ENCODE measurements at places on chromosomes 7 and 10.
A peak's percentile ranks its signal among the peaks of the same experiment; 100 is the strongest.

DNA sequence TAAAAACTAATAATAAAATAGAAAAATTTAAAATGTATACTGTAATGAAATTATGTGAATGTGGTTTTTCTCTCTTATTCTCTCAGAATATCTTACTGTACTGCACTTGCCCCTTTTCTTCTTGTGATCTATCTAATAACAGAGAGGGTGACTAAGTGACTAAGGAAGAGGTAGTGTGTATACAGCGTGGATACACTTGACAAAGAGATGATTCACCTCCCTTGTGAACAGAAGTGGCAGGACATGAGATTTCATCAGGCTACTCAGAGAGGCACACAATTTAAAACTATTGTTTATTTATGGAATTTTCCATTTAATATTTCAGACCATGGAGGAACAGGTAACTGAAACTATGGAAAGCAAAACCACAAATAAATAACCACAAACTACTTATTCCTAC lies 806.6 kb upstream of the GHITM start:
- no peak for DNase-seq

- DNase-seq = no peak
Measured at GRCh38 chr10:71575934-71576801, 143.4 kb downstream of the C10orf105 start.

- DNase-seq = peak; percentile 47
Measured at GRCh38 chr10:31490858-31491504, 172.0 kb downstream of the ZEB1 start.

GRCh38 chr10:22834471-22834870 lies 93.4 kb upstream of the ARMC3 start:
- DNase-seq = no peak

GRCh38 chr7:33921216-33921938 lies 16.0 kb downstream of the BMPER start:
- no peak for DNase-seq

DNA sequence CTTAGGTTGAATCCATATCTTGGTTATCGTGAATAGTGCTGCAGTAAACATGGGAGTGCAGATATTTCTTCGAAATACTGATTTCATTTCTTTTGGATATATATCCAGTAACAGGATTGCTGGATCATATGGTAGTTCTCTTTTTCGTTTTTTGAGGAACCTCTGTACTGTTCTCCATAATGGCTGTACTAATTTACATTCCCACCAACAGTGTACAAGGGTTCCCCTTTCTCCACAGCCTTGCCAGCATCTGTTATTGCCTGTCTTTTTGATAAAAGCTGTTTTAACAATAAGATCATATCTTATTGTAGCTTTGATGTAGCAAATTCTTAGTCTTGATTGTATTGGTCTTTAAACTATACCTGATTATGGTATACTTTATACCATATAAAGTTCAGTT lies 45.3 kb downstream of the ZNRF2 start:
- DNase-seq = no peak

DNA sequence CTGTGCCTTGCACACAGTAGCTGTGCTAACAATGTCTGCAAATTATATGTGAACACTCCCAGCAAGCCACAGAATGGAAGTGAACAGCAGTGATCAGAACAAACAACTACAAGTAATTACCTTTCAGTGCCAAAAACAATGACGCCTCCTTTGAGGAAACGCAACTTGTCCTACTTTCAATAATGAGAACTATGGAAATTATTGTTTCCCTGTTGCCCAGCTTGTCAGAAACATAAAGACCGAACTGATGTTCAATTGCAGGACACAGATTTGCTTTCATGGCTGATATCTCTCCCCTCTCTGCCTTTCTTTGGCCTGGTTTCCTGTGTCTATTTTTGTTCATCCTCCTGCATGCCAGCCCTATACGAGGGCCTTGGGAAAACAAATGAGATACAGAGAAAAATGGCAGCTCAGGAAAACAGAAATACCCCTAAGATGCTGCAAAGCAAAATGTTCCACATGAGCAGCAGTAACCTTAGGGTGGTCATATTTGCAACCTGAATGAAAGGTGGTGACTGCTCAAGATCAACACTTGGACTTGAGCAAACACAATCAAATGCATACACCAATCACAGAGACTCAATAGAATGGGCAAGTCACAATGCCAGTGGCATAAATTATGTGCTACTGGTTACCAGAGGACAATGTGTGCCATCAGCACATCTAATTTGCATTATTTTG lies 26.8 kb downstream of the COBL start:
- DNase-seq = no peak

DNA sequence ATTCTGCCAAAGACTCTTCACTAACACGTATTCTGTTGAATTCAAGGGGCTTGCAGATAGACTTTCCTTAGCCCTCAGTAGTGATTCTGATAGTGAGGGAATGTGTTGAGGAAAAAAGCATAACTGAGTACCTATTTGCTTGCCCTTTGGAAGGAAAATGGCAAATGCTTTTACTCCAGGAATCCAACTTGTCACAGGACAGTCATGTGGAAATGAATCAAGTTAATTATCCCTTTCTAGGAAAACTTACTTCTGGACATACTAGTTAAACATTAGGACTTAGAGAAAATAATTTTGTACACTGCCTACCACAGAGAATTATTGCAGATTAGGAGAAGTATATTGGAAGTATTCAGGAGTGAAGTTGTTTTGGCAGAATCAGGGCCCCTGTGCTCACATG lies 148.9 kb upstream of the SLC13A1 start:
- no peak for DNase-seq

GRCh38 chr7:7883394-7883793 lies 85.2 kb upstream of the GLCCI1 start:
- no peak for DNase-seq

- no peak for DNase-seq
Measured at GRCh38 chr10:97445357-97445721, 467 bp downstream of the EXOSC1 start.

GRCh38 chr10:35716776-35717175 lies 74.7 kb upstream of the FZD8 start:
- DNase-seq = no peak

DNA sequence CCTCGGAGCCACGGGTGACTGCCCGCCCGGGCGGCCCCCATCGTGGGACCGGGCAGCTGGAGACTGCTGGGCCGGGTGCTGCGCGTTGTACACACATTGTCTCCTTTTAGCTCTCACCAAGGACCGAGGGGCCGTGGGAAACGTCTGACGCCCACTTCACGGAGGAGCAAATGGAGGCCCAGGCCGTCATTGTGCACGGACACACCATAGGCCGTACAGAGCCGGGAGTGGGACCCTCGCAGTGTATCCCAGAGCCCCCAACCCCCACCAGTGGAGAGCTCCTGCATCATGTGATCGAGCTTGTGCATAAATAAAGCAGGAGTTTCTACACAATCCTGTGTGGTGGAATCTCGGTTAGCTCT lies 722 bp downstream of the DENND10 start:
- no peak for DNase-seq

DNA sequence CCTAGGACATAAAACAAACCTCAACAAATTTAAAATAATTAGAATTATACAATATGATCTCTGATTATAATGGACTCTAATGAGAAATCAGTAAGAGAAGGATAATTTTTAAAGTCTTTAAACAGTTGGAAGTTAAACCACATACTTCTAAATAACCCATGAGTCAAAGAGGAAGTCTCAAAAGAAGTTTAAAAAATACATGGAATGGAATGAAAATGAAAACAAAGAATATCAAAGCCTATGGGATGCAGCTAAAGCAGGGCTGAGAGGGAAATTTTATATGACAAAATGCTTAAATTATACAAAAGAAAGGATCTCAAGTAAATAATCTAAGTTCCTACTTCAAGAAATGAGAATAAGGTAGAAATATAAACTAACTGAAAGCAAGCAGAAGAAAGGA lies 460.5 kb downstream of the RPS24 start:
- no peak for DNase-seq

DNA sequence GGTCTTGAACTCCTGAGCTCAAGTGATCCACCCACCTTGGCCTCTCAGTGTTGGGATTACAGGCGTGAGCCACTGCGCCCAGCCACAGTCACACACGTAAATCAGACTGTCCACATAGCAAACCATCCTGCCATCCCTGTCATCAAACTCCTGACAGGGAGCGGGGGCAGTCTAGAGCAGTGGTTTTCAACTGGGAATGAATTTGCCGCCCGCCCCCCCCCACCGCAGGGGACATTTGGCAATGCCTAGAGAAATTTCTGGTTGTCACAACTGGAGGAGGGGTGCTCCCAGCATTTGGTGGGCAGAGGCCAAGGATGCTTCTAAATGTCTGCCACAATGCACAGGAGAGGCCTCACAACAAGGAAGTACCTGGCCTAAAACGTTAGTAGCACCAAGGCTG lies 24.1 kb downstream of the CAMK2G start:
- DNase-seq = no peak

DNA sequence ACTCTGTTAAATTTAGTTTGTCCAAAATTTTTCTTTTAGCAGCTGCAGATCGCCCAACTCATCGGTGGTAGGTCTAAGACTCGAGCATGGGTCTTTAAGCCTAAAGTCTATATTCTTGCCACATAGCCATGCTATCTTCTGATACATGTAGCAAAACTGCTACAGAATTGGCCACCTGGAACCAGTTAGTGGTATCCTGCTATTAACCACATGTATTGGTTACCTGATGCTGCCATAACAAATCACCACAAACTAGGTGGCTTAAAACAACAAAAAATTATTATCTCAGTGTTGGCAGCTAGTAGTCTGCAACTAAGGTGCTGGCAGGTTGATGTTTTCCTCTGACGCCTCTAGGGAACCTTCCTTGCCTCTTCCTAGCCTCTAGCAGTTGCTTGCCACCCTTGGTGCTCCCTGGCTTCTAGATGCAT lies 96.7 kb upstream of the PIK3CG start:
- no peak for DNase-seq

- no peak for DNase-seq
Measured at GRCh38 chr10:119203006-119203405, 4.4 kb upstream of the GRK5 start.

GRCh38 chr7:125529249-125529648 lies 599.6 kb upstream of the POT1 start:
- DNase-seq = no peak

DNA sequence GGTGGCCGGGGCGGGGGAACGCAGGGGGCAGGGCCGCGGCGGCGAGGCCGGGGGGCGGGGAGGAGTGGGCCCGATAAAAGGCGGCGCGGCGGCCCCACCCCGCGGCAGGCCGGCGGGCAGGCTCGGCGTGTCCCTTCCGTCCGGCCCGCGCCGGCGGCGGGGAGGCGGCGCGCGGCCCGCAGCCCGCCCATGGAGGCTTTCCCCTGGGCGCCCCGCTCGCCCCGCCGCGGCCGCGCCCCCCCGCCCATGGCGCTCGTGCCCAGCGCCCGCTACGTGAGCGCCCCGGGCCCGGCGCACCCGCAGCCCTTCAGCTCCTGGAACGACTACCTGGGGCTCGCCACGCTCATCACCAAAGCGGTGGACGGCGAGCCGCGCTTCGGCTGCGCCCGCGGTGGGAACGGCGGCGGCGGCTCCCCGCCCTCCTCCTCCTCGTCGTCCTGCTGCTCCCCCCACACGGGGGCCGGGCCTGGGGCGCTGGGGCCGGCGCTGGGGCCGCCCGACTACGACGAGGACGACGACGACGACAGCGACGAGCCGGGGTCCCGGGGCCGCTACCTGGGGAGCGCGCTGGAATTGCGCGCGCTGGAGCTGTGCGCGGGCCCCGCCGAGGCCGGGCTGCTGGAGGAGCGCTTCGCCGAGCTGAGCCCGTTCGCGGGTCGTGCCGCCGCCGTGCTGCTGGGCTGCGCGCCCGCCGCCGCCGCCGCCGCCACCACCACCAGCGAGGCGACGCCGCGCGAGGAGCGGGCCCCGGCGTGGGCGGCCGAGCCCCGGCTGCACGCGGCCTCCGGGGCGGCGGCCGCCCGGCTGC lies at the start of gene NANOS1:
TSS of gene NANOS1 (plus strand) at position 102 of the 808 bp plus-strand sequence. CDS start at position 190, 88 bp downstream.
- DNase-seq = no peak

- no peak for DNase-seq
Measured at GRCh38 chr10:43899224-43899959, 250.7 kb upstream of the ZNF32 start.

GRCh38 chr7:25787336-25787735 lies 364.7 kb upstream of the NFE2L3 start:
- no peak for DNase-seq

GRCh38 chr10:88057720-88058119 lies 194.3 kb downstream of the PTEN start:
- DNase-seq = no peak

DNA sequence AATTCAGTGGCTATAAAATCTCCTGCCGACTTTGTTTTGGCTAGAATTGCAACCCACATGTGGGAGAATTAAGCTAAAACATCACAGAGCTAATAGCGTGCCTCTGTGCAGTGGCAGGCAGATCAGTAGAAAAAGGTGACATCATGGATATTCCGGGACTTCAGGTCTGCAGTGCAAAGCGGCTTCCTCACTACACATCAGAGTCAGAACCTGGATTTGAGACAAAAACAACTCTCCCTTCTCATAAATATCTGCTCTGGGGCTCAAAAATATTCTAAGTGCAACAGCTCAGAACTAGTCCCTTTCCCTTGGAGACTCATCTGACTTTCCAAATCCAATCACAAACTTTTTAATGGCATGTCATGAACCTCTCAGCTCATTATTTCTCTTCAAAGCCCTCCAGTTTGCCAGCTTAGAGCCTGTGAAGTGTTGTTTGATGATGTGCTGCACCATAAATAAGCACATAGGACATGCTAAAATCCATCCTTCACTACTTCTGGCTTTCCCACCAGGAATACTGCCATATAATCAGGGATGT lies 337.1 kb downstream of the RNLS start:
- no peak for DNase-seq

DNA sequence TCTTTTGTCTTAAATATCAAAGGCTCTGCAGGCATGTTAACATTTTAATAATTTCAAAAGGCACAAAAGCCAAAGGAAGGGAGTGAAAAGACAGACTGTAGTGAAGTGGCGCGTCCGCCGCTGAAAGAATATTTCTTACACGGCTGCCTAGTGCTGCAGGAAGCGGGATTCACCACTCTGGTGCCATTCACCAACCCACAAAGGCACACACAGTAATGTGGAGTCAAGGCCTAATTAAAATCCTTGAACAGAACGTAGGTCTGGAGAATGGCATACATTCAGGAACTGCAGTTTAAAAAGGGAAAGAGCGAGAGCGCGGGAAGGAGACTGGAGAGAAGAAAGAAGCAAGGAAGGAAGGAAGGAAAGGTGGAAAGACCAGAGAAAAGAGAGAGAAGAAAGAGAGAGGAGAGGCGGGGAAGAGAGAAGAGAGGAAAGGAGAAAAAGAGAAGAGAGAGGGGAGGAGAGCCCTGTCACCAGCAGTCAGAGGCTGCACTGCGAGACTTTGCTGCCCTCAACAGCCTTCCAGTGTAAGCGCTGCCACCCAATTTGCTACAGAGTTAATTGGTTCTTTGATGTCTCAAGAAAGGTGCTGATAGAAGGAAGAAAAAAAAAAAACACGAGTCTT lies 554.0 kb downstream of the MDFIC start:
- DNase-seq = no peak

- no peak for DNase-seq
Measured at GRCh38 chr7:31096877-31097258, 44.8 kb downstream of the ADCYAP1R1 start.
